ENCODE measurements at places on chromosomes 3 and 15.

DNA sequence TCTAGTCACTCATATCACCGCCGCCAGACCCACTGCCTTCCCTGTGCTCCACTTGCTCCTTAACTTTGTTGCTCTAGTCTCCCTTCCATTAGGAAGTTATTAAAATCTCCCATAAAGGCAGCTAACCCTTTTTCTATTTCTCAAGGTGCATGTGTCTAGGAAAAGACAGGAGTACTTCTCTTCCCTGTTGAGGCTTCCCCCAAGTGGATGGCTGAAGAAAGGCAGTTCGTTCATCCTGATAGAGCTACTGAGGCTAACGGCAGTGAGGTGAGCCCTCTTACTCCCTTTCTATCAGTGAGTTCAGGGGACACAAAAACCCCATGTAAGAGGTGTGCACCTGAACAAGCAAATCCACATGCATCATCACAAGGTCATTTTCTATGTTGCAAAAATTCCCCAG, 397.8 kb downstream of the IGSF11 start:
- DNase-seq = no peak

- no peak for DNase-seq
Measured at GRCh38 chr3:17775073-17775472, 32.6 kb upstream of the TBC1D5 start.

GRCh38 chr15:63122002-63122875, 578 bp downstream of the LACTB start:
- peak; percentile 47 for DNase-seq

DNA sequence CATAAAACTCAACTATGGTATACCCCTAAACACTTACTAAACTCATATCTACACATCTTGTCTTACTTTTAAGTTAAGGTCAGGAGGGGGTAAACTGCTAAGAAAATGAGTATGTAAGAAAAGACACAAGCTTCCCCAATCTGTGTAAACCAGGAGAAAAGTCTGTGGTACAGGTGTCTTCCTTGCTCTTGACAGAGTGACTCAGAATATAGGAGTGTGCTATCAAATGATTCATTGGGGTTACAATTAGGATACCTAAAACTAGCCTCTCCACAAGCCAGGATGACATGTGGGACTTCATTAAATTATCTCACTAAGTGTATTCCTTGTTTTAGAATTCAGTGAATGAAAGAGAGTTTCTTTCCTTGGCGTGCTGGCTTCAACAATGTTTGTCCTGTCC, 274.8 kb downstream of the BBX start:
- DNase-seq = no peak

GRCh38 chr3:18507333-18507732, 82.2 kb upstream of the SATB1 start:
- no peak for DNase-seq

GRCh38 chr3:39106281-39106811, 1.1 kb downstream of the GORASP1 start:
- no peak for DNase-seq

GRCh38 chr15:39304201-39304841, 276.6 kb upstream of the THBS1 start:
- DNase-seq = peak; percentile 82
